ENCODE measurements at places on chromosomes 11 and 22.

- DNase-seq = no peak
These were observed 16.6 kb downstream of the APIP start for GRCh38 chr11:34899633-34900016.

GRCh38 chr11:12182676-12183541, 72.5 kb downstream of the MICAL2 start:
- DNase-seq = no peak

GRCh38 chr22:46150655-46151477, 540 bp downstream of the PPARA start:
- DNase-seq = peak; percentile 22

- no peak for DNase-seq
These were observed 407.3 kb upstream of the CCDC90B start for GRCh38 chr11:83693306-83693992.

- DNase-seq = no peak
These were observed 2.0 kb downstream of the FBXO3 start for GRCh38 chr11:33772300-33772699.

- no peak for DNase-seq
These were observed 48.1 kb upstream of the FGF3 start for GRCh38 chr11:69867076-69868005.

GRCh38 chr22:49432211-49432896, 395.3 kb downstream of the BRD1 start:
- no peak for DNase-seq
